Camera-type eye (tissue), 1 donor: ENCODE measurements at places on chromosomes 2 and 18. TPM values are rescaled to one million over a fixed set of nuclear protein-coding genes. Genes with fewer than 3 reads are reported as not detected.

The WDR54 gene
- 36.8 TPM for total RNA-seq

The MTX2 gene
- total RNA-seq: 29.2 TPM

The METAP1D gene
- total RNA-seq: 23.1 TPM

The GAL3ST2 gene
- total RNA-seq: 0.71 TPM

The REEP1 gene
- 34.9 TPM for total RNA-seq

The HOXD11 gene
- total RNA-seq: not detected

The ST6GAL2 gene
- 74.9 TPM for total RNA-seq

The ANKRD30B gene
- total RNA-seq: not detected

The IMPA2 gene
- total RNA-seq: 28.3 TPM

The CAPN14 gene
- 0.60 TPM for total RNA-seq

The PLEK gene
- 7.2 TPM for total RNA-seq

The NAT8 gene
- total RNA-seq: not detected

The TBR1 gene
- total RNA-seq: 1.7 TPM

The IL36G gene
- total RNA-seq: not detected

The MPP4 gene
- 156 TPM for total RNA-seq

The MC5R gene
- 0.33 TPM for total RNA-seq

The LRPPRC gene
- total RNA-seq: 109 TPM

The FBXO15 gene
- total RNA-seq: 4.5 TPM

The SETBP1 gene
- 52.0 TPM for total RNA-seq

The IL37 gene
- total RNA-seq: not detected

The CYP27A1 gene
- total RNA-seq: 30.0 TPM

The DPYSL5 gene
- total RNA-seq: 40.3 TPM

The PNO1 gene
- 20.3 TPM for total RNA-seq

The CFAP65 gene
- total RNA-seq: not detected

The PDCL3 gene
- total RNA-seq: 12.0 TPM

The TMSB10 gene
- 2,307 TPM for total RNA-seq

The C2orf66 gene
- 0.55 TPM for total RNA-seq

The ARMC9 gene
- total RNA-seq: 63.1 TPM

The HMSD gene
- 2.8 TPM for total RNA-seq

The NYAP2 gene
- total RNA-seq: 8.2 TPM

The FAM237A gene
- total RNA-seq: not detected
